ENCODE measurements at places on chromosomes 5 and 9.

- no peak for DNase-seq
These were observed 604.9 kb downstream of the SEMA5A start for GRCh38 chr5:8940934-8941333.

DNA sequence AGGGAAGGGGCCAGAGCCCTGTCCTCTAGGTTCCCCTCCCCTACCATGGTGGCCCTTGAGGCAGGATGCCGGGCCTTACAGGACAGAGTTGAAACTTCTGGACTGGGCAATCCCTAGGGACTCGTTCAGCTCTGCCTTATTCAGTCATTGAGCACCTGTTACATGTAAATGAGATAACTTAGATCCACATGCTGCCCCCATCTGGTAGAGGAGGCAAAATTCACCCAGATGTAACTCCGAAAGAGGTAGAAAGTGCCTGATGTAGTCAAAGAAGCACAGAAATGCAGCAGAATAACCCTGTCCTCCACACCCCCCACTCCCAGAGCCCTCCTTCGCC, 1.5 kb downstream of the GGTA1 start:
- peak; percentile 83 for DNase-seq

- DNase-seq, result no peak
These were observed 44.7 kb downstream of the OR2V1 start for GRCh38 chr5:181086026-181086883.

GRCh38 chr5:54996466-54996865, 11.1 kb upstream of the ESM1 start:
- no peak for DNase-seq

DNA sequence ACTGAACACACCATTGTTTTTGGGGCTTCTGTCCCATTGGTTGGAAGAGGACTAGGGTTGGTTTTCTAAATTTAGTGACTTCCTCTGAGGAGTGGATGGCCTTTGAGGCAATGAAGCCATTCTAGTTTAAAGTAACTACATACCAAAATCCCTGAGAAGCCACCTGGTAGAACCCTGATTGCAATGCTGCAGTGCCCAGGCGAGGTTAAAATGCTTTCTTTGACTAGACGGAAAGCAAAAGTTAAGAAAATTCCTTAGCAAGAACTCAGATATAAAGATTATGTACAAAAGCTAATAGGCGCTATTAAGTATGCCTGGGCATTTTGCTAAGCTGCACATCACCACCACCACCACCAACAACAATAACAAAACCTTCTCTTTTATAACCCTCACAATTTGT, 20.6 kb downstream of the GLRX start:
- DNase-seq, result no peak

DNA sequence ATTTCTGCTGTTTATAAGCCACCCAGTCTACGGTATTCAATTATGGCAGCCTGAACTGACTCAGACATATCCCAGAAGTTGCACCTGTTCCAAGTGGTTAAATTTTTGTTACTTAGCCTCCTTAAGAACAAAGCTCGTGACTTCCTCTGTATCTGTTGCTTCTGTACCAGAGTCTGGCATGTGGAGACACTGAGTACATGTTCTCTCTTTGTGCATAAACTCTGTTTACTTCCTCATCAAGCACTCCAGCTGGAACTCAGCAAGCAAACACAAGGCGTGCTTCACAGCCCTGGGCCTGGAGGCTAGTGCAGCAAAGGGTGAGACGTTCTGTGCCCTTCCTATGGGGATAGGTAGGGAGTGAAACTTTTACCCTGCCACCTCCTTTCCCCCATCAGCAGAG, 19.0 kb downstream of the C9orf152 start:
- no peak for DNase-seq

GRCh38 chr5:1542781-1543180, 19.0 kb upstream of the LPCAT1 start:
- peak; percentile 47 for DNase-seq

DNA sequence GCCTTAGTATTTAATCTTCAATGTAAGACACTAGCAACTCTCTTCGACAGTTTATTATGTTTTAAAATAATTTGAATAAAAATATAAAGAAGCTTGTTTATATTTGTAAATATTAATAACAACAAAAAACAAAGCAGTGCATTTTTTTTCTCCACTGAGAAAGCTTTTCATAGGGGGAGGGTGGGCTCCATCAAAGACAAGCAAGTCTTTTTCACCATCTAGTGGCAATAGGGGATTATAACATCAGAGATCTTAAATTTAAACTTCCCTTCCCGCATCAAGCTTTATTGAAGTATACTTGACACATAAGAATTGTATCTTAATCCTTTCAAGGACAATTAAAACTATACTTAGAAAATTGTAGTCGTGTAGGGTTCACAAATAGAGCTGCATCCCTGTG, 9.3 kb upstream of the OR13F1 start:
- no peak for DNase-seq

- peak; percentile 76 for DNase-seq
These were observed 373 bp downstream of the FBXW5 start for GRCh38 chr9:136944212-136944518.

DNA sequence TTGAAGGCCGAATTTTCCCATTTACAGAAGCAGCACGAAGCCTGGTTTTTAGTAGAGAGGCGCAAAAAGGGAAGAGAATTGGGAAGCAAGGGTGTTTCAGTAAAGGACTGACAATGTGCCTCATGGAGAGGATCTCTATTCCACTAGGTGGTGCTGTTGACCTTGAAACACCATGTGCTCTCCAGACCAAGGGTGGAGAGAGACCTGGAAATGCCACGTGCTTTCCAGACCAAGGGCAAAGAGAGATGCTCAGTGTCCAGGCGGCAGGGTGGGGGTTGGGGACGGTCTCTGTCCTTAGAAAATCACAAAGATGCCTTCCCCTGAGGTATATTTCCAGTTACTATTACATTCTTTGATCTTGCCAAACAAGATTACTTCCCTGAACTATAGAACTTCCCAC, 425.3 kb downstream of the CSNK1G3 start:
- DNase-seq, result no peak

GRCh38 chr9:16651446-16651964, 219.0 kb downstream of the BNC2 start:
- no peak for DNase-seq

DNA sequence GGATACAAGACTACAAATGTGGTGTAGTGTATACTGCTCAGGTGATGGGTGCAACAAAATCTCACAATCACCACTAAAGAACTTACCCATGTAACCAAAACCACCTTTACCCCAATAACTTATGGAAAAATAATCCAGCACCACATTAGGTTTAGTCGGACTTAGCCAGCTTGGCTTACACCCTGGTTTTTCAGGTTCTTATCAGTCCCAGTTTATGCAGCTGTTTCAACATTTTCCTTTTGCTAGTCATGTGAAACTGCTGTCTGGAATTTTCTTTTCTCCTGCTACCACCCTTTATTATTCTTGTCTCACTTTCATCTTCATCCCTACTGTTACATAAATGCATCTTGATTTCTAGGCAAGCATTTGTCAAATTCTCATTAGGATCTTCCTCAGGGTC, 51.5 kb downstream of the STK32A start:
- DNase-seq, result no peak

- no peak for DNase-seq
These were observed 52.5 kb downstream of the SPOCK1 start for GRCh38 chr5:137446615-137447014.

GRCh38 chr5:31884896-31885295, 246.0 kb downstream of the PDZD2 start:
- DNase-seq, result no peak

DNA sequence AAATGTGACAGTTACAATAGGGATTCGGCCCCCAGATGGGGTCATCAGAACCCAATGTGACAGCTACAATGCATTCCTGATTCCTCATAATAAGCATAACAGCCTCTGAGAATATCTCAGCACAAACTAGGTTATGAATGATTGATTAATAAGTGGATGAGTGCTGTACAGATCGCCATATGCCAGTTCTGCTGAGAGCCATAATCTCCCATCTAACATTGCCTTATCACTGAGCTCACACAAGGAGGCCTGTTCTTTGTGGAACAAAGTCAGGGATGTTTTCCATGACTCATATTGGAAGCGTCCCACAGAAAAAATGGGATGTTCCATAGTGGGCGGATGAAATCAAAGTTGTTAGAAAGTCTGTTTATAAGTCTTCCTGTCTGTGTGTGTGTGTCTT, 89.6 kb downstream of the KIF4B start:
- peak; percentile 43 for DNase-seq

GRCh38 chr9:127854184-127854806, at the start of gene ENG:
TSS of gene ENG (minus strand) at chr9:127854658. CDS start at chr9:127854355, 303 bp downstream.
- DNase-seq, result peak; percentile 73

- DNase-seq, result peak; percentile 14
These were observed 28.2 kb downstream of the MTRR start for GRCh38 chr5:7897014-7897600.

DNA sequence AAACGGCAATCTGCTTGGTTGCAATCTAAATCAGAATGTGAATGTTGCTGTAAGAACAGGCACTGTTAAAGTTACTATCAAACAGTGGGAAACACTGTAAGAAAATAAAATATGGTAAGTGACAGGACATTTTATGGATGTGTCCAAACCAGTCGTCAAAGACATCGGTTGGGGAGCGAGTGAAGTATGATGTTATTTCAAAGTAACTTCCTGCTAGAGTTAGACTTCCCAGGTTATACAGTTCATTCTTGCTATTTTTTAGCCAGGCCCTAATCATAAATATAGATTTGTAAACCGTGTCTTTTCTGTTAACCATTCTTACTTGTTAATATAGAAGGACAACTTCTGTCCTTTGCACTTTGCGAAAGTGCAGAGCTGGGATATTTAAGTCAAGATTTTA, 30.2 kb downstream of the LIX1 start:
- no peak for DNase-seq

- DNase-seq, result no peak
These were observed 60.9 kb upstream of the IL17B start for GRCh38 chr5:149439899-149440542.

- DNase-seq, result no peak
These were observed 253.4 kb upstream of the SLC24A2 start for GRCh38 chr9:20042128-20042711.

Data from AG08395 (cell line).